ENCODE measurements at places on chromosomes 4 and X.

- DNase-seq = no peak
Observed at GRCh38 chrX:7219153-7219705, 71.3 kb upstream of the PUDP start.

GRCh38 chr4:76588274-76588673 is 153.2 kb downstream of the SHROOM3 start:
- DNase-seq = no peak

DNA sequence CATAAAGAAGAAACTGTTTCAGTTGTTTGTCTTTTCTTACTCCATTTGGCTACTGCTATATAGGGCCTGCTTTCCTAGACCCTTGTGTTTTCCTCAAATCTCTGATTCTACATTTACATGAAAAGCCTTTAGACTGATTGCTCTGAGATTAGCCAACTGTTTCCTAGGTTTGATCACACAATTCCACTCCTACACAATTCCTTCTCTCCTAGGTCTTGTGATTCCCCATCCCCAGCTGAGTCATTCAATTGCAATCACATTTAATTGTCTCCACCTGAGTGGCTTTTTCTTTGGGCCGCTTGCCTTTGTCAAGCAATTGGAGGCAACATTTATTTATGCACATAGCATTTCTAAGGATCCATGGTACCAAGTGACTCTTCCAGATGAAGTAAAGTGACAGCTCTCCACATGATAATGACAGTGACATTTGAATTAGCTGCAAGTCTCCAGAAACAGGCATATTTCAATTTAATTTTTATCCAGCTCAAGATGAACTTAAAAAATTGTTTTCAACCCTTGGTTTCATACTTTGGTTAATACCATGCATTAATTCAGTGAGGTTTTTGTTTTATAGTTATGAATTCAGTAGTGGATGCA is 35.8 kb downstream of the ATXN3L start:
- DNase-seq = no peak

DNA sequence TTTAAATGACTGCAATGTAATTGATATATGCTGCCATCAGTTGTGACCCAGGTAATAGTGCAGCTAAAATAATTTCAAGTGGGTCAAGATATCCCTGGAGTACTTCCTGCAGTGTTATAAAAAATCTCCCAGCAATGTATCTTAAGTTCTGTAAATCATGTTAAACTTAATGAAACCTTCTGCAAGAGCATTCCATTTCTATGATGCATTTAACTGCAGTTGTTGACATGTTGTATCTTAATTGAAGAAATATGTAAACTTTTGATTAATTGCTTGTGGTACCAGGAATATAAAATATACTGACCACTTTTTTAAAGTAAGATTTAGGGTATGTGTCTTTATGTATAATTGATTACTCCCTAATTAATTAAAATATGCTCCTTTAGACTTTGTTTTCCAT is 213.6 kb downstream of the AFF2 start:
- no peak for DNase-seq

DNA sequence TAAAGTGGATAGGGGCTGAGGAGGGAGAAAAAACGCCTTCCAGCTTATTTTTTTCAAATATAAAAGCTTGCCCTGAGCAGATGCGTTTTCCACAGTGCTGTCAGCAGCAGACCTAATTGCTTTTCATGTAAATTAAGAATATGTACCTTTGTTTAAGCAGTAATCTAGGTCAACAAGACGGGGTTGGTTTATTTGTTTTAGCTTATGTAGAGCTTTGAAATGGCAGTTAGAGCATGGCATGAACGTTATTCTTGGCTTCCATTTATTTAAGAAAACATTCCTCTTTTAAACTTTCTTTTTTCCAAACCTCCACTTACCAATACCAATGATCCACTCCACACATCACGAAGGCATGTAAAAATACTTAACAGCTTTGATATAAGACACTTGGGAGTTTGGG is 220.3 kb upstream of the TENM3 start:
- no peak for DNase-seq

DNA sequence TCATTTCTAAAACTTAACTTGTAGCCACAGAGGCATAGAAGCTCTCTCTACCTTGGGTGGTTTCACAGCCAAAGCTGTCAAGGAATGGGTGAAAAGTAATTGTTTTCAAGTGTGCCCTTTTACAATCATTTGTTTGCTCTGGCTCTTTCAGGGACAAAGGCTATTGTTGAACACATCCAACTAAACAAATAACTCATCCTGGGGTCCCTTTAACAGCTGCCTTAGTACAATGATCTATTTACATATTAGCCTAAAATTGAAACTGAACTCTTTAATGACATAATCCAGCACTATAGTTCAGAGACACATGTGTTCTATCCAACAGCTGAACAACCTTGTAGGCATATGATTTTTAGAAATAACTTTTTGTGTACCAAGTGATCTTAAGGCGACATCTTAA is 3.7 kb downstream of the HHIP start:
- DNase-seq = no peak

GRCh38 chr4:8439168-8439567 is 1.4 kb downstream of the ACOX3 start:
- DNase-seq = no peak

DNA sequence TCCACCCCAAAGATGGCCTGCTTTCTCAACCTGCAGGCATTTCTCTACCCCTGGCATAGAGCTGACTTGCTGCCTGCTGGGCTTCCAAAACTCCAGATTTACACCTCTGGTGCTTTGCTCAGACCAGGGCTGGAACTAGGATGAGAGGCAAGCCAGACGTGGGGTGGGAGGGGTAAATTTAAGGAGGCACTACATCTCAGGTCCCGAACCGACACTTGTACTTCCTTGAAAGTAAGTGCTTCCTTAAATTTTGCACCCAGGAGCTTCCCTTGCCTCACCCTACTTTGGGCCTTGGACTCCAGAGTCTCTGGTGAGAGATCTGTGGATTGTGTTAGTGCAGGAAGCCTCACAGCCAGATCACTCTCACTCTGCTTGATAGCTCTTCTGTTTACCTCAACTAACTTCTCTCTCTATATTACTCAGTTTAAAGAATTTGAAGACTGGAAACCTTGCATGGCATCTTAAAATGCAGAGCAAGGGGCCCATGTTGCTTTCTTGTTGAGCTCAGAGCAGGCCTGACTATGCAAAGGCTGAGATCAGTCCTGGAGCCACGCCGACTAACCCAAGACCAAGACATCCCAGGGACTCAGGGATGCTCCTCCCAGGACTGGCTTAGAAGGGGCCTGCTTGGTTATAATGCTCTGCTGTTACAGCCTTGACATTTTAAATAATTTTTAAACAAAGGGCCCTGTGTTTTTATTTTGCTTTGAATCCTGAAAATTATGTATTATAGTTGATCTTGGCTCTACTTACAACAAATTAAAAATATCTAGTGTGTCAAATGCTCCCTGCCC is 145.0 kb upstream of the LEF1 start:
- DNase-seq = no peak

DNA sequence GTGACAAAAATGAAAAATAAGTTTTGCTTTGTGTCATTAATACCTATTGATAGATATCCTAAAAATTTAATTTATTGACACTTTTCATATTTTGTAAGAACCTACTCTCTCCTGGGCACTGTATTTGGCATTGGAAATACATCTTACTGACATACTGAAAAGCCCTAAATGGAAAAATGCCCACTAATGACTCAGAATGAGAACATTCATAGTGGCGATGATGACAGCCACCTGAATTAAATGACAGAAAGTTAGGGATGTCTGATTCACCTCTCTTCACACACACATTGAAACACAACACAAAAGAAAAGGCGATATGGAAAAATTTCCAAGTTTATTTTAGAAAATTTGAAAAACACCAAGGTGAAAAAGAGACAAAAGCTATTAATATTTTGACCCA is 992.3 kb downstream of the STPG2 start:
- DNase-seq = no peak

DNA sequence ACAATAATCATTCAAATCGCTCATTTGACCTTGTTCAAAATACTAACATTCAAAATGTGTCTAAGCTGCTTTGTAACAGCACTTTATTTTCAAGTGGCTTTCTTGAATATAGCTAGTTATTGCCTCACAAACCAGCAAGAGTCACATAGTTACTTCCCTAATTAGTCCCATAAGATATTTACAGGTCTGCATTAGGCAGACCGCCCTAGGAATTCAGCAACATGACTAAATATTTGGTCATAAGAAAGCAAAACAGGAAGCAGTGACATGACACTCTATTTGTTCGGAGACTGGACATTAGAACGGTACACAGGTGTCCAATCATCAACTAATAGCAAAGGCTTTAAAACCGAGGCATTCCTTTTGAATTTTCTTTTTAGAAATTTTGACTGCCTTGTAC is 262.0 kb downstream of the COL25A1 start:
- no peak for DNase-seq

DNA sequence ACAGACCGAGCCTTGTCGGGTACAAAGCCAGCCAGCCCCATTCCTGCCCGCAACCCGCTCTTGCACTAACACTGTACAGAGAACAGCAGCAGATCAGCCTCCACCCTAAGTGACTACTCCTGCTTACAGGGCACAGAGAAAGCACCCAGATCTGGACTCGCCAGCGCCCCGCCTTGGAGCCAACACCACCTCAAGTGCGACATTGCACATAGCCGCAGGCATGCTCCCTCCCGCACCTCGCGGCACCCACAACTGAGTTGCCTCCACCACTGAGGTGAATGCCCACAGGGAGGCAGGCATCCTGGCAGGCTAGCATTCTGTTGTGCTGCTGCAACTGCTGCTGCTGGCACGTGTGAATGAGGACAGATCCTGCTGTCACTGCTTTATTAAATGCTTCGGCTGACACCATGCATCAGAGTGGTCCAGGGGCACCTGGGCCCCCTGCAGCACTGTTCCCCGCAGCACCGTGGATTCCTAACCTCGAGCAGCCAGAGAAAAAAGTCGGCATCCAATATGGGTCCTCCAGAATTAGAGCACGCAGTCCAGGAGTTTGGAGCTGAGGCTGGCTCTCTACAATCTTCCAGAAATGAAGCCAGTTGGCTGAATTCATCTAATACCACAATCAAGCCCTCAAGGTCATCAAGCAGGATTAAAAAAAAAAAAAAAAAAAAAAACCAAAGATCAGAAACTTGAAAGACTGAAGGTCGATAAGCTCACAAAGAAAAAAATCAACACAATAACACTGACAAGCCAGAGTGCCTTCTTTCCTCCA is 352.9 kb downstream of the GASK1B start:
- DNase-seq = no peak

GRCh38 chr4:66130042-66130441 is 459.8 kb upstream of the EPHA5 start:
- DNase-seq = no peak

- DNase-seq = no peak
Observed at GRCh38 chr4:83179205-83179604, 64.7 kb upstream of the PLAC8 start.

GRCh38 chr4:5292101-5292500 is 240.8 kb downstream of the STK32B start:
- no peak for DNase-seq

DNA sequence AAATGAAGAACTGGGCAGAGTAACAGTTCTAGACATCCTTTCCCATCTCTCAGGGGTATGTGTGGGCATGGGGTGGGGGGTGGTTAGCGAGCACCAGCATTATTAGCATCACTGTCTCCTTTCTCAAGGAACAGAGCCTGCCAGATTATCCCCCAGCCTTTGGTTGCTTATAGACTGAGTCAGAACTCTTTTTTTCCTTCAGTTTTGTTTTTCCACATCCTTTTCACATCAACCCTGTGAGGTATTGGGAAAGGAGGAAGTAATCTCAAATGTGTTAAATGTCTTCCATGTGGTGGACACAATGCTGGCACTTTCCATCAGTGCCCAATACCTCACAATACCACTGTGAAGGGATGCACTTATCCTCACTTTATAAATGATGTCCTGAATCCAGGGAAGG is 3.1 kb upstream of the FGF16 start:
- no peak for DNase-seq

- no peak for DNase-seq
Observed at GRCh38 chr4:76003620-76004019, 3.7 kb downstream of the CXCL9 start.

DNA sequence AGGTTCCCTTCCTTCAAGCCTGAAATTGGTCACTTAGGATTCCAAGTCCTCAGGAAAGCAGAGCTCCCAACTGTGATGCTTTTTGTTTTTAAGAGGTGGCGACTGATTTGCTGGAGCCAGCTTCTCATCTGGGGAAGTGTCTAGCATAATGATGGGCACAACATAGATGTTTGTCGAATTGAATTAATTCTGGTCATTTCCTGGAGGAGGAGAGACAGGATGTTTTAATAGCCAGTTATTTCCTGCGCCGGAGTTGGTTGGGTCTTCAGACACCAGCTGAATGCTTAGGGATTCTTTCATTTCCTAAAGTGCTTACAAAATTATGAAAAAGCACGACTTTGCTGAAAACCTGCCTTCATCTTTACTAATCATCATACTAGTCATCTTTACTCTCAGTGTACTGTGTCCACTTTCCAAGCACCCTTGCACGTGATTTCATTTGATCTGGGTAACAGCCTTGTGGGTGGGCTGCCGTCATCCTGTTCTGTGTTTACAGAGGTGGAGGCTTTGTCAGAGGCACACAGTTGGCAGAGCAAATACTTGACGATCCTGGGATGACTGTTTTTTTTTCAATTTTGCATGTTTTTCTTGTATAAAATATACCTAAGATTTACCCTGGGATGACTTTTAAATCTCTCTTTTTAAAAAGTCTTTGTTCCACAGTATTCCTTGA is 49.5 kb downstream of the RGS12 start:
- no peak for DNase-seq

GRCh38 chr4:155908187-155909139 is 5.0 kb downstream of the TDO2 start:
- no peak for DNase-seq

- DNase-seq = no peak
Observed at GRCh38 chrX:85544609-85545008, 165.1 kb upstream of the POF1B start.

- no peak for DNase-seq
Observed at GRCh38 chrX:41705680-41706374, 17.1 kb downstream of the GPR34 start.

- DNase-seq = no peak
Observed at GRCh38 chr4:71148545-71148944, 155.1 kb downstream of the DCK start.
